Stimulated activated CD8-positive, alpha-beta memory T cell treated with anti-CD3 and anti-CD28 coated beads, Interleukin-2, amount 100 ng/mL, for 1 hour (primary cell): ENCODE measurements at places on chromosomes 7 and 10.

GRCh38 chr10:56715262-56715661 is 354.2 kb upstream of the ZWINT start:
- no peak for DNase-seq

- no peak for DNase-seq
These were observed 141.3 kb upstream of the TNRC18 start for GRCh38 chr7:5564894-5565293.

DNA sequence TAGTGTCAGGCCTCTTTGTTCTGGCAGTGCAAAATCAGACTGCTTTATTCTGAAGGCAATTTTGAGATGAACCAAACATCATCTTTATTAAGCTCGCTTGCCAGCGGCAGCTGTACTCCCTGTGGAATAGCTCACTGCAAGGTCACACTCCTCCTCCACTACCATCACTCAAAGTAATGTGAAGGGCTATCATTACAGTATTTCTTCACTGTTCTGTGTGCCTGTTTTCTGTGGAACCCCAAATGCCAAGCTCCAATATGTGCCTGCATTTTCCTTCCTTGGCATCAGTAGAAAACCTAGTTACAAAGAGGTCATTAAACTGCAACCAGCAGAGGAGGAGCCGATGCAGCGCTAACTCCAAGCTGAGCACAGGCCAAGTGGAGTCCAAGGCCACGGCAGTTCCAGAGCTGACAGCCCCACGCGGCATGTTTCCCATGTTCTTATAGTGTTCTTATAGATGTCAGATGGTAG is 21.4 kb downstream of the BCCIP start:
- DNase-seq = no peak

DNA sequence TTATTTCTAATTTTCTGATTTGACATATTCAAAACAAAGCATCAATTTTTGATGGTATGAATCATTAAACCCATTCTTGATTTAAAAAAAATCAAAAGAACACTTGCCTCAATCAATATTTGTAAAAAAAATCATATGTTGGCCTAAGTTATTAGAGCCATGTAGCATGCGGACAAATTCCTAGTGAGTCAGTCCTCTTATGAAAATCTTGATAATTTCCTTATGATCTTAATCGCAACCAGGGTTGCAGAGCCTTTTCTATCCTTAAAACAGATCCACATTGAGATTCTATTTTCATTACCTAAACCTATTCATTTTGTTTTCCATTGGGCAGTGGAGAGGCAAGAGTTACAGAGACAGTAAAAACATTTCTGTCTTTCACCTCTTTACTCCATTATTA is 203.2 kb downstream of the ARL4A start:
- no peak for DNase-seq

GRCh38 chr7:128688492-128688891 is 16.4 kb downstream of the GARIN1A start:
- no peak for DNase-seq
